ENCODE measurements at places on chromosomes 5 and 9.

DNA sequence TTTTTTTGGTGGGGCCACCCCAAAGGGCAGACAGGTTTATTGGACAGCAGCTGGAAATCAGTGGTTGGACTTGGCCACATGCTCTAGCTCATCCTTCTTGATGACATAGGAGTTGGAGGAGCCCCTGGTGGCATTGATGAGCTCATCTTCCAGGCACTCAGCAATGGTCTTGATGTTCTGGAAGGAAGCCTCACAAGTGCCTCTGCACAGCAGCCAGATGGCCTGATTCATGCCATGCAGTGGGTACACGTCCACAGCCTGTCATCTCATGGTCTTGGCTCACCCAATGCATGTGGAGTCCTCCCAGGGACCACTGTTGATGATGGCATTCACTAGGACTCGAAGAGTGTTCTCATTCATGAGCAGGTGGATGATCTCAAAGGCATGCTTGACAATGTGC is 11.3 kb upstream of the RCL1 start:
- DNase-seq, result no peak

DNA sequence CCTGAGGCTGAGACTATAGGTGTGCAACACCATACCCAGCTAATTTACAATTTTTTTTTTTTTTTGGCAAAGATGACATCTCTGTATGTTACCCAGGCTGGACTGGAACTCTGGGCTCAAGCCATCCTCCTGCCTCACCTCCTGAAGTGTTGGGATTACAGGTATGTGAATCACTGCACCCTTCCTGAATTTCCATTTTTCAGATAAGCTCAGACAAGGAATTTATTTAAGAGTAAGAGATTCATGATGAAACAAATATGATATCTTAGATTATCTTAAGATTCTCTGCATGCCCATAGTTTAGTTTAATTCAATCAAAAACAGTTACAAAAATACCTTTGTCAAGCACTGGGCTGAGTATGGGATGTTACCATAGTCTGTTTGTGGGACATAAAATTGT is 128.4 kb upstream of the BASP1 start:
- DNase-seq, result no peak

- no peak for DNase-seq
Measured at GRCh38 chr5:111999286-111999685, 242.3 kb upstream of the NREP start.

GRCh38 chr5:76771705-76772405 is 47.0 kb upstream of the F2RL1 start:
- no peak for DNase-seq

DNA sequence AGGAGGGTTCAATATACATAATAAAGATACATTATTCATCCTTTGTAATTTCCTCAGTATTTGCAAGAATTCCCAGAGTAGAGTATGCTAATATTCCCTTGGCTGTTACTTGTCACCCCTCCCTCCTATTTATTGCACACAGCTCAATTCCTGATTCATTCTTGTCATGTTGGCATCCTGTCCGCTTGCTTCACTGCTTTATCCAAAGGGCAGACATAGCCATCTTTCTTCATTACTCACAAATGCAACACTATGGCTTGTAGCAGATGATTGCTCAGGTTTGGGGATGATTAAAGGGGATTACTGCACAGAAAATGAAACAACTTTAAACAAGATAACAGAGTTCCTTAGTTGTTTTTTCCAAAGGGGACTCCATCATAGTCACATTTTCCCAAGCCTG is 1.2 kb upstream of the IL33 start:
- DNase-seq, result no peak

DNA sequence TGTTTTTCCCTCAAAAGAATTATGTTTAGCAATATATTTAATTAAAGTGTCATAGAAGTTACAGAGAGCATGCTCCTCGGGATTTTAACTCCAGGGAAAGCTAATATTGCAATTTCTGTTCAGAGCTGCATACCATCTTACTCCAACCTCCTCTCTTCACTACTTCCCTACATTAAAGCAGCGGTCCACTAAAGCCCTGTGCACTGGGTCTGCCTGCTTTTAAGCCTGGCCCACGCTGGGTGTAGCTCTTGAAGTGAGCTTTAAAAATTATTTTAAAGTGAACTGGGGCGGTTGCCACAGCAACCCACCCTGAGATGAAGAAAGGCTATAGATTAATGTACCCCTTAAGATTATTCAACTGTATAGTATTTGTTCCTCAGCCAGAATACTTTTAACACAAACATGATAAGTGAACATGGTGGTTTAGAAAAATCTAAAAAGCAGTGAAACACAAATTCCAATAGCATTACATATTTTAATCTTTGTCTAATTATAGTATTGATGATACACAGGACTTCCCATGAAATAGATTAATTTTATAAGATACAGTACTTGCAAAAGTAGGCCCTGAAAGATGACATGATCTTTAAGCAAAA is 3.9 kb upstream of the MEF2C start:
- DNase-seq, result no peak
